ENCODE measurements at places on chromosomes 3 and 15. TPM values are rescaled to one million over a fixed set of nuclear protein-coding genes. Genes with fewer than 3 reads are reported as not detected.
A peak's percentile ranks its signal among the peaks of the same experiment; 100 is the strongest.

DNA sequence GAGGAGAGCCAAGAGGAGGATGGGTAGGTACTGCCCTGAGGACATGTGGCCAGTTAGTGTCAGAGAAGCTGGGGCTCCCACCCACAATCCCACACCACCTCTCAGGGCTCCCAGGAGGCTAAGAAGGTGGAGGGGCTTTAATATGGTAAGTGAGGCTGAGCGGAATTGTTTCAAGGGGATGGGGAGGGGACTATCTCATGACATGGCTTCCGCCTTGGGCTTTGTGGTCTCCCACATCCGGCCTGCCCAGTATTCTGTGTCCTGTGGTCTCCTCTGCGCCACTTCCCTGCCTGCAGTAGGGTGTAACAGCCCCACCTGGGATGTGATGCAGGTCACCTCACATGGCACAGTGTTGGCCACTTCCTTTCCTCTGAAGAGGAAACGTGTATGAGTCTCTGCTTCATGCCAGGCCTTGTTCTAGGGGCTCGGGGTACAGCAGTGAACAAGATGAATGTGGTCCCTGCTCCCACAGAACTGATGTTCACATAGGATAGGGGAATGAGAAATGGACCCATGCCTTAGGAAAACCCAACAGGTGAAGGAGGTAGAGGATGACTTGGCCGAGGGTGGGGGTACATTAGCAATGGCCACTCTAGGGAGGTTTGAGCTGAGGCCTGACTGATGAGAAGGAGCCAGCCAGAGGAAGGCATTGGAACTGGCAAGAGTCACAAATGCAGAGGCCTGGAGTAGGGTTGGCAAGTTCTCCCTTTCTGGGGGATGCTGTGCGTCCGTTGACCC is 3.2 kb downstream of the NEIL1 start:
- peaks cover 1% of the 10 kb centered on the region for H3K4me1 ChIP-seq
- DNase-seq = no peak
- H3K27me3 ChIP-seq = peaks cover 6% of the 10 kb centered on the region
- H3K4me3 ChIP-seq = no peak overlapping the region

The CD80 gene
- not detected for total RNA-seq

DNA sequence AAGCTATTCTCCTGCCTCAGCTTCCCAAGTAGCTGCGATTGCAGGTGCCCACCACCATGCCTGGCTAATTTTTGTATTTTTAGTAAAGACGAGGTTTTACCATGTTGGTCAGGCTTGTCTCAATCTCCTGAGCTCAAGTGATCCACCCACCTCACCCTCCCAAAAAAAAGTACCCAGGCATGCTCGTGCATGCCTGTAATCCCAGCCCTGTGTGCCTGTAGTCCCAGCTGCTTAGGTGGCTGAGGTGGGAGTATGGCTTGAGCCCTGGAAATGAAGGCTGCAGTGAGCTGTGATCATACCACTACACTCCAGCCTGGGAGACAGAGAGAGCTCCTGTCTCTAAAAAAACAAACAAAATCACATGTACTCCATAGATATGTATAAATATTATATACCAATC is 176.5 kb downstream of the SOX2 start:
- no peaks in the 10 kb centered on the region for H3K4me1 ChIP-seq
- DNase-seq = no peak
- no peak overlapping the region for H3K4me3 ChIP-seq
- H3K27ac ChIP-seq = no peak overlapping the region

DNA sequence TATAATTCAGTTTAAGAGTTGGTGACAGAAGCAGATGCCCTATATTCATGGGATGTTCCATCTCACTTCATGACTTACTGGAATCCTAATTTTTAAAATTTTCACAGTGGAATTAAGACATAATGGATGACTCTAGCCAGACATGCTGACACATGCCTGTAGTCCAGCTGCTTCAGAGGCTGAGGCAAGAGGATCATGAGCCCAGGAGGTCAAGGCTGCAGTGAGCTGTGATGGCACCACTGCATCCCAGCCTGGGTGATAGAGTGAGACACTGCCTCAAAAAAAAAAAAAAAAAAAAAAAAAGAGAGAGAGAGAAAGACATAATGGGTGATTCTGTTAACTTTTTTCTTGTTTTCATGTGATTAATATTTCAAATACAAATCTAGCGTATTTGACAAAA is 123.6 kb downstream of the KLHL25 start:
- peaks cover 4% of the 10 kb centered on the region for H3K36me3 ChIP-seq
- no peaks in the 10 kb centered on the region for H3K27me3 ChIP-seq
- no peak overlapping the region for H3K4me3 ChIP-seq
- no peak for DNase-seq
- H3K27ac ChIP-seq = no peak overlapping the region

The IMPG2 gene
- total RNA-seq = 2.4 TPM

- DNase-seq = no peak
- H3K27ac ChIP-seq = no peak overlapping the region
- no peaks in the 10 kb centered on the region for H3K27me3 ChIP-seq
- no peak overlapping the region for H3K4me3 ChIP-seq
- peaks cover 4% of the 10 kb centered on the region for H3K4me1 ChIP-seq
Measured at GRCh38 chr3:4889896-4890295, 89.3 kb upstream of the BHLHE40 start.

The SV2B gene
- 7.1 TPM for total RNA-seq

The ADAMTS7 gene
- 181 TPM for total RNA-seq

- H3K4me3 ChIP-seq = no peak overlapping the region
- no peak overlapping the region for H3K27ac ChIP-seq
- DNase-seq = no peak
- no peaks in the 10 kb centered on the region for H3K36me3 ChIP-seq
- H3K27me3 ChIP-seq = no peaks in the 10 kb centered on the region
- peaks cover 2% of the 10 kb centered on the region for H3K4me1 ChIP-seq
Measured at GRCh38 chr3:180184816-180185215, 148.1 kb upstream of the PEX5L start.

The ATRIP gene
- 15.8 TPM for total RNA-seq

GRCh38 chr15:67193223-67193990 is 61.1 kb downstream of the AAGAB start:
- no peak for DNase-seq
- peaks cover 13% of the 10 kb centered on the region for H3K36me3 ChIP-seq
- H3K4me3 ChIP-seq = no peak overlapping the region

GRCh38 chr15:36371509-36371908 is 207.9 kb upstream of the CDIN1 start:
- H3K36me3 ChIP-seq = no peaks in the 10 kb centered on the region
- no peak for DNase-seq
- H3K27me3 ChIP-seq = no peaks in the 10 kb centered on the region
- no peaks in the 10 kb centered on the region for H3K4me1 ChIP-seq
- no peak overlapping the region for H3K27ac ChIP-seq

The ACTR8 gene
- total RNA-seq = 59.4 TPM

DNA sequence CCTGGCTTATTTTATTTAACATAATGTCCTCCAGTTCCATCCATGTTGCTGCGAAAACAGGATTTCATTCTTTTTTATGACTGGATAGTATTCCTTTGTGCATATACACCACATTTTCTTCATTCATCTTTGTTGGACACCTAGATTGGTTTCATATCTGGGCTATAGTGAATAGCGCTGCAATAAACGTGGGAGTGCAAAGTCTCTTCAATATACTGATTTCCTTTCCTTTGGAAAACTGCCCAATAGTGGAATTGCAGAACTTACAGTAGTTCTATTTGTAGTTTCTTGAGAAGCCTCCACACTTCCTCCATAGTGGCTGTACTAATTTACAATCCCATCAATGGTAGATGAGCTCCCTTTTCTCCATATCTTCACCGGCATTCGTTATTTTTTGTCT is 72.5 kb upstream of the KLHL25 start:
- H3K36me3 ChIP-seq = no peaks in the 10 kb centered on the region
- no peaks in the 10 kb centered on the region for H3K27me3 ChIP-seq
- no peaks in the 10 kb centered on the region for H3K4me1 ChIP-seq
- DNase-seq = no peak

- H3K4me3 ChIP-seq = no peak overlapping the region
- no peak for DNase-seq
Measured at GRCh38 chr15:28037969-28038590, 61.0 kb downstream of the OCA2 start.

GRCh38 chr15:70200511-70201424 is 103.1 kb upstream of the TLE3 start:
- no peak for DNase-seq
- H3K36me3 ChIP-seq = no peaks in the 10 kb centered on the region
- no peaks in the 10 kb centered on the region for H3K27me3 ChIP-seq
- H3K4me3 ChIP-seq = peak overlapping the region; percentile 47
- H3K4me1 ChIP-seq = peaks cover 28% of the 10 kb centered on the region

GRCh38 chr3:48798998-48799397 is 48.7 kb downstream of the PRKAR2A start:
- no peak overlapping the region for H3K27ac ChIP-seq
- no peak for DNase-seq
- H3K36me3 ChIP-seq = no peaks in the 10 kb centered on the region
- H3K4me1 ChIP-seq = no peaks in the 10 kb centered on the region

The ASB7 gene
- 14.5 TPM for total RNA-seq

DNA sequence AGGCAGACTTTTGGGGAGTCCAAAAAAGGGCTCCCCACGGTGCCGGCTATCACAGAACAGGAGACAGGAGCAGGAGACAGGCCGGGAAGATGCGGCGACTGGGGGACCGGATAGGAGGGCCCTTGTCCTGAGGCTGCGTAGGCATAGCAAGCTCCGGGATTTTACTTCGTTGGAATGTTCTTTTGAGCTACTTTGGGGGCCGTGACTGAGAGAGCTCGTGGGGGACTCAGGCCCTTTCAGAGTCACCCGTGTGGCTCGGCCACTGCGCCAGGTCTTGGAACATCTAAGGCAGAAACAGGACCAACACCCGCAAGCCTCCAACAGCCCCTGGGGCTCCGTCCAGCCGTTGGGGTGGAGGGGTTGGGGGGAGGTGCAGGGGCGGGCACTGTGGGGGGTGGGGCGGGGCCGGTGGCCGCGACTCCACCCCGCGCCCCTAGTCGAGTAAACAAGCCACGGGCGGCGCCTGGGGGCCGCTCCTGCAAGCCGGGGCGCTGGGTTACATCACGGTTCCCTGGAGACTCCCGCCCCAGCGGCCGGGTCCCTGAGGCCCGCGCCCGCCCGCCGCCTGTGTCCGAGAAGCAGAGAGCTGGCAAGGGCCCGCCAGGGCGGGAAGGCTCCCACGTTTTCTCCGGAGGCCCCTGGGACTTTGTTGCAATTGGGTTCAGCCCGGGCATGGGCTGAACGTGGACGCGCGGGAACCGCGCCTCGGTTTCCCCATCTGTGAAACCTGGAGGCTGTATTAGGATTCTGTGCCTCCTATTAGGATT is 23.3 kb upstream of the C15orf39 start:
- H3K27me3 ChIP-seq = peaks cover 7% of the 10 kb centered on the region
- peak overlapping the region; percentile 55 for H3K4me3 ChIP-seq
- no peak overlapping the region for H3K27ac ChIP-seq
- H3K36me3 ChIP-seq = no peaks in the 10 kb centered on the region
- peaks cover 4% of the 10 kb centered on the region for H3K4me1 ChIP-seq
- DNase-seq = no peak

The SLC28A1 gene
- 0.25 TPM for total RNA-seq

DNA sequence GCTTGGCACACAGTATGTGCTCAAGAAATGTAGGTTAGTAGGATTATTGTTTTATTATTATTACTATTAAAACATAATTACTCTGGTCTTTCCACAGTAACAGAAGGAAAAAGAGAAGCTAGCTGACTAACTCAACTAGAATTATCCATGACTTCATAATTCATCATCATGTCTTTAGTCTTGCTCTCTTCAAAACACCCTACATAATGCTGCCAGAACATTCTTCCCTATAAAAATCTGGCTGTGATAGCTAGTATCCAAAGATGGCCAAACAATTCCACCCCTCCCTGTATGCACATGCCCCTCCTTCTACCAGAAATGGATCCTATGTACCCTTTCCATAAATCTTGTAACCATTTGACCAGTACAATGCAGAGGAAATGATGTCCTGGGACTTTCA is 48.8 kb upstream of the SRGAP3 start:
- H3K27ac ChIP-seq = no peak overlapping the region
- H3K4me3 ChIP-seq = no peak overlapping the region
- H3K27me3 ChIP-seq = peaks cover 4% of the 10 kb centered on the region
- DNase-seq = no peak

DNA sequence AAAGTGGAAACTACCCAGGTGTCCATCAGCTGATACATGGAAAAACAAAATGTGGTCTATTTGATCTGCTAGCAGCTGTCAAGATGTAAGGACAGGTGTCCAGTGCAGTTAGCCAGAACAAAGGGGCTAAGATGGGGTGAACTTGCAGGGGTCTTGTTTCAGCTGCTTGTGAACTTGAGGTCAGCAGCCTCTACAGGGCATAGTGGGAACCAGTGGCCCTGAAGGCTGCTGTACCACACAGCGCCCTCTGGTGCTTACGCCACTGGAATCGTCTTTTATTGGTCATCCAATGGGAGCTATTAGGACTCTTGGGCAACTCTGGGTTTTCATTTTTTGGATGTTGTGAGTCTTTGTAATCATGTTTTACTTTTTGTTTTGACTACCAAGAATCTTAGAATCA is 62.2 kb upstream of the CTSH start:
- no peaks in the 10 kb centered on the region for H3K27me3 ChIP-seq
- H3K4me3 ChIP-seq = no peak overlapping the region
- H3K27ac ChIP-seq = no peak overlapping the region
- DNase-seq = peak; percentile 82

GRCh38 chr3:97817965-97818364 is 3.8 kb upstream of the CRYBG3 start:
- H3K4me1 ChIP-seq = peaks cover 35% of the 10 kb centered on the region
- peak overlapping the region; percentile 99 for H3K27ac ChIP-seq
- peak overlapping the region; percentile 77 for H3K4me3 ChIP-seq

DNA sequence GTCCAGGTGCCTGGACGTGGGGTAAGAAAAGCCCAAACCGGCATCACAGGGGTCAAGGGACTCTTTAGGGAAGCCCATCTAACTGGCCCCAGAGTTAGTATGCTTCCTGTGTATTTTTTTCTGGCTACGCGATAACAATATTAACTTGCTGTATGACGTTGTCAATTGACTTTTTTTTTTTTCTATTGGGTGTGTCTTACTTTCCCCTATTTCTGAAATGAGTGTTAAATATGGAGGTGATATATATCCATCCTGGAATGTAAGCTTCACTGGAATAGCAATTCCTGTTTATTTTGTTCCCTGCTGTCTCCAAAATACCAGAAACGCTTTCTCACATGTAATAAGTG is 598 bp upstream of the GMNC start:
- peaks cover 3% of the 10 kb centered on the region for H3K27me3 ChIP-seq
- peak overlapping the region; percentile 87 for H3K27ac ChIP-seq
- H3K36me3 ChIP-seq = no peaks in the 10 kb centered on the region
- no peak for DNase-seq

Measured in glutamatergic neuron (in vitro differentiated cells).